Smooth muscle cell of the brain vasculature (primary cell): ENCODE measurements at places on chromosomes 6 and 20.

GRCh38 chr6:151069641-151070040 is 170.1 kb upstream of the AKAP12 start:
- DNase-seq: no peak

DNA sequence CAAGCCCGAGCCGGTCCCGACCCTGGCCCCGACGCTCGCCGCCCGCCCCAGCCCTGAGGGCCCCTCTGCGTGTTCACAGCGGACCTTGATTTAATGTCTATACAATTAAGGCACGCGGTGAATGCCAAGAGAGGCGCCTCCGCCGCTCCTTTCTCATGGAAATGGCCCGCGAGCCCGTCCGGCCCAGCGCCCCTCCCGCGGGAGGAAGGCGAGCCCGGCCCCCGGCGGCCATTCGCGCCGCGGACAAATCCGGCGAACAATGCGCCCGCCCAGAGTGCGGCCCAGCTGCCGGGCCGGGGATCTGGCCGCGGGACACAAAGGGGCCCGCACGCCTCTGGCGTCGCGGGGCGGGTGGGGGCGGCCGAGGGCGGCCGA is 37.5 kb downstream of the YTHDF1 start:
- DNase-seq: no peak

- no peak for DNase-seq
Observed at GRCh38 chr6:34519971-34520644, 36.0 kb downstream of the SPDEF start.

DNA sequence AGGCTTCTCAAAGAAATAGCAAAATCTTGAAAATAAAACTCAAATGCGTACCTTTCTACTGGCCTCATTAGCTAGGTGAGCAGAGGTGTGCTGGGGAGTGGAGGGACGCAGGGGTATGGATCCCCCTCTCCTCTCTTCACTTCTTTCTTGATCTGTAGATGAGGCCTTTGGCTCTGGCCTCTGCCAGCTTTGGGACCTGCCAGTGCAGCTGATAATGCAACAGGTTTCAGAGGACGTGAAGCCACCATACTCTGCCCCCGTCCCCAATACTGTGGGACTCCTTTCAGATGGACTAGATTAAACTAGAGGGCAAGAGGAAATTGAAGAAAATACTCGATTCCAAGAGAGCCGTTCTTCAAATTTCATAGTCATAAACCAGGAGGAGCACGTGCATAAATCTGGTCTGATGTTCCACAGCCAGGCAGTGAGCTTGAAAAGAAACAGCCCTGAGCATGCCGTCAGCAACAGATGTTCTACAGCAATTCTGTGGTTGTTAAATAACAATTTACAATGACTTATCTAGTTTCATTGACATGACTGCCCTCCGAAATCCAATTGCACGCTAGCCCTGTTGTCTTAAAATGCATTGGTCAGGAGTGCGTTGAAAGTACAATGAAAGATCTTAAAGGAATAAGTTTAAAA is 245.3 kb upstream of the FOXQ1 start:
- DNase-seq: no peak

DNA sequence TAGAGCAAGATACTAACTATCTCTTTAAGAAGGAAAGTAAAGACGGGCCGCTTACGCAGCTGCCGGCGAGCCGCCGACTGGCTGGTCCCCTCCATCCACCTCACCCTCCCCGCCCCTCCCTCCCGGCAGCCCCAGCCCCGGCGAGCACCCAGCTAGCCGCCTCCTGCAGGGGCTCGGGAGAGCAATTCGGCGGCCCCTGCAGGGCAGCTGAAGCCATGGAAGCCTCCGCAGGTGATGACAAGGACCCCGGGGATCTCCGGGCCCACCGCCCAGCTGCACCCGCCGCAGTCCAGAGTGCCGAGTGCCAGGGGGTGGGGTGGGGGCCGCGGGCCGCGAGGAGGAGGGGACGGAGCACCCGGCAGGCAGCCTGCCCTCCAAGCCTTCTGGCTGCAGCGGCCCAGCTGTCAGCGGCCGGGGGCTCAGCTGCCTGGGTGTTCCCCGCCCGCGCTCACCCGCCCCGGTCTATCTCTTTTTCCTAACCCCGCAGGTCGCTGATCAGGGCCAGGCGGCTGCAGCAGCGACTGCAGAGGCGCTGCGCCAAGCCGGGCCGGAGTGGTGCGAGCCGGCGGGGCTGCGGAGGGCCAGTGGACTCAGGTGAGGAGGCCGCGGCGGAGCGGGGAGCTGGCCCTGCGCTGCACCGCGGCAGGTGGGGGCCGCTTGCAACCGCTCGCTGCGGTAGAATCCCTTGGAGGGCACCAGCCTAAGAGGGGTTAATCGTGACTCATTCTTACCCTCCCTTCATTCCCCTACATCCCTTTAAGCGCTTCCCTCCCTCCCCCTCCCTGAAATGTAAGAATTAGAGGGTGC is at the start of gene SNPH:
Gene SNPH (plus strand): TSS at position 128 of the 807 bp plus-strand sequence. CDS start 29,946 bp downstream, outside the sequence.
- DNase-seq: peak; percentile 17

DNA sequence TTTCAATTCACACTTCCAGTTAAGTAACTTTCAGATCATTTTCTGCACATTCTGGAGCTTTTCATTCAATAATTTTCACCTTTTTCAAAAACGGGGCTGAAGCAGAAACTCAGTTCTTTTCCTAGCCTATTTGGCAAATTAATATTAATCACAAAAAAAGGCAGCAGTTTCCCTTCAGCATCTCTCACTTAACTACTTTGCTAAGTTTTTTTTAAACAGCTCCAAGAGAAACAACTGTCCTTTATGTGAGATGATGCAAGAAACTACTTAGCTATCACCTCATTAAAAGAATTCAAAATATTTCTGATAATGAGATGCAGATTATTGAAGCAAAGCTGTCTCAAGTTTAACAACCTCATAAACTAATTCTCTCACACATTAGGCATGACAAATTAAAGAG is 11.8 kb downstream of the CASS4 start:
- no peak for DNase-seq

- DNase-seq: no peak
Observed at GRCh38 chr20:25525295-25525694, 60.0 kb downstream of the NINL start.

DNA sequence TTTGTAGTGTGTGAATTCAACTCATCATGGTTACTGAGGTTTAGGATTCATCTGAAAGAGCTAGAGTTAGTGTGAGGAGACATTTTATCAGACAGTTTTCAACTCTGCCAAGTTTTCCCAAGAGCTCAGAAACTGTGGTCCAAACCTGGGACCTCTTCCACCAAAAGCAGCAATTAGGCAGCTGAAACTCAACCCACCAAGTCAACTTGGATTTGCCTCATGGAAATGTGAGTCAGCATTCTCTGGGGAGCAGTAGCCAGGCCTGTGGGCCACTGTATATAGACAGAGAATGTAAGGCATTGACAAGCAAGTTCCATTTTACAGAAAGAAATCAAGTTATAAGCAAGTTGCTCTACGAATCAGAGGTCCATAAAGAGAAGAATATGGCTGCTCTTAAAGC is 178.8 kb upstream of the HDDC2 start:
- DNase-seq: no peak

- no peak for DNase-seq
Observed at GRCh38 chr6:169495601-169496000, 206.2 kb downstream of the WDR27 start.

DNA sequence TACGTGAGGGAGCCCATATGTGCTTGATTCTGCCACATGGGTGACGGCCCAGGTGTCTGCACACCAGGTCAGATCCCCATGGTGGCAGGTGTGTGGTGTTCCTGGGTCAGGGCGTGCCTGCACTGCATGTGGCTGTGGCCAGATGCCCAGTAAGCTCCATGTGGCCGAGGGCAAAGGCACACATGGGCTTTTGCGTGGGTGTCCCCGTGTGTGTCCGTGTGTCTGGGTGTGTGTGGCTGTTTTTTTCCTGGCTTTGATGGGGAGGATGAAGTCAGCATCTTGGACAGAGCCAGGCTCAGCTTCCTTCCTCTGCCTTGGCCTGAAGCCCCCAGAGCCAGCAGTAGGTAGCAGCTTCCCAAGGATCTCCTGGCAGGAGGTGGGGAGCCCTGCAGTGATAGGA is 1.5 kb upstream of the TNXB start:
- DNase-seq: no peak

GRCh38 chr20:62359043-62359490 is 8.0 kb downstream of the LAMA5 start:
- DNase-seq: no peak

DNA sequence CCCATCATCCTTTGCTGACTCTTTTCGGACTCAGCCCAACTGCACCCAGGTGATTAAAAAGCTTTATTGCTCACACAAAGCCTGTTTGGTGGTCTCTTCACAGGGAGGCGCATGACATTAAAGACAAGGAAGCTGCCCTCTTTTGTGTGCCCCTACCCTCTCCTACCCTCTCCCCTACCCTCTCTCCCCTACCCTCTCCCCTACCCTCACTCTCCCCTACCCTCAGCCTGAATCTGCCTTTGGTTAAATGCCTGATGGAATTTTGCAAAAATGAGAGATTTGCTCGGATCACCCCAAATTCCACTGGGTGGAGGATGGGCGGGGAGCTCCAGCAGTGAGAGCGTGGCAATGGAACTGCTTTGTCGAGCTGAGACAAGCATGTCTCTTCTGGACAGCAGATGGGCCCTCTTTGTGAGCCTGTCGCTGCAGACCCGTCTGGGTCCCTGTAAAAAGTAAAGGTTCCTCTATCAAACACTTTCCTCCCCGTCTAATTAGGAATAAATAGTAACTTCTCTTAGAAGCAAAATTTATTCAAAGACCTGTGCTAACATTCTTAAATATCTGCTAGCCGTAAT is 76.4 kb upstream of the MLN start:
- DNase-seq: no peak

GRCh38 chr6:16789329-16790038 is 28.2 kb upstream of the ATXN1 start:
- DNase-seq: no peak

- DNase-seq: no peak
Observed at GRCh38 chr6:11096109-11096508, 2.5 kb downstream of the SMIM13 start.

- DNase-seq: no peak
Observed at GRCh38 chr6:37188962-37189510, 19.1 kb downstream of the PIM1 start.

DNA sequence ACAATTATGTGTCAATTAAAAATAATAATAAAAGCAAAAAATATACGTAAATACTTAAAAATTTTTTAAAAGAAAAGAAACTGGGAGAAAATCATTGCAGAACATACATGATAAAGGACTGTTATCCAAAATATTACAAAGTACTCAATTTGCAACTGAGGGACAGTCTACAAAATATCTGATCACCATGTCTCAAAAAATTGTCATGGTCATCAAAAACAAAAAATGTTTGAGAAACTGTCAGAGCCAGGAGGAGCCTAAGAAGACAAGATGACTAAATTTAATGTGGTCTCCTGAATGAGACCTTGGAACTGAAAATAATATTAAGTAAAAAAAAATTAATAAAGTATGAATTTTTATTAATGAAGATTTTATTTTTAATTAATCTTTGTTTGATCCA is 43.5 kb downstream of the DTNBP1 start:
- no peak for DNase-seq

- no peak for DNase-seq
Observed at GRCh38 chr6:52157301-52157941, 28.8 kb upstream of the IL17A start.

DNA sequence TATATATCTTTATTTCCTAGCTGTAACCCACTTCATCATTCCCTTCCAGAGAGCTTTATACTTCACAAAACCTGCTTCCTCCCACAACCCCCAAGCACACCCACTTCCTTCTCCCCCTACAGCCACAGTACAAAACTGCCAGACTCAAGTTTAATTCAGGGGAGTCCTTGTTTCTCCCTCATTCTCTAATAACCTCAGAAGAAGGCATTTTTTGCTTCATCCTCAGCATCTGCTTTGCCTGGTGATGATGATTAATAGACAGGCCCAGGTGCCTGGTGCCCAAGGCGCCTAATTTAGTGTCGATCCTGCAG is 414.3 kb downstream of the KIF16B start:
- no peak for DNase-seq

- DNase-seq: no peak
Observed at GRCh38 chr6:31708224-31708623, 1.6 kb downstream of the LY6G6F start.

GRCh38 chr6:38555606-38556005 is 84.1 kb downstream of the BTBD9 start:
- DNase-seq: no peak

DNA sequence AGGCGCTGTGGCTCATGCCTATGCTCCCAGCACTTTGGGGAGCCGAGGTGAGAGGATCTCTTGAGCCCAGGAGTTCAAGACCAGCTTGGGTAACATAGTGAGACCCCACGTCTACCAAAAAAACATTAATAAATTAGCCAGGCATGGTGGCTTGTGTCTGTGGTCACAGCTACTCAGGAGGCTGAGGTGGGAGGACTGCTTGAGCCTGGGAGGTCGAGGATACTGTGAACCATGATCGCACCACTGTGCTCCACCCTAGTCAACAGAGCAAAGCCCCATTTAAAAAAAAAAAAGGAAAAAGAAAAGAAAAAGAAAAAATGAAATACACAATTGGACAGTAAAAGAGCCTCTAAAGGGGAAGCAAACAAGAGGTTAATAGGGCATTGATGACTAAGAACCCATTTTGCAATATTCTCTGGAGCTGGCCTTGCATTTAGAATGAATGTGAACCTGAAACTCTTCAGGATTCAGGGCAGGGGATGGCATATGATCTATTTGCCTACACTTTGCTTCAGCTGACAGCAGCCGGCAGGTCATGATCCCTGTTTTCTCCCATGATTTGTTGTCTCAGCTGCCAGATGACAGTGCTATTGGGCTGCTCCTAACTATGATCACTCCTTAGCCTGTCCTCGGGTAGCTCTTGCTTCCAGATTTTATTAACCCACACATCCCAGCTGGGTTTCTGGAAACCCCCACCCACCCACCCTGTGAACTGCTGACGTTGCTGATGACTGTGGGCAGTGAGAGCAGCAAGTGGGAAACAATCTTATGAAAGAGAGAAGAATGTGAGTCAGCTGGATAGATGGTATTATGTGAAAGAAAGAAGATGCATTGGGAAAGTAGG is 83.8 kb upstream of the ELOVL5 start:
- DNase-seq: peak; percentile 90

DNA sequence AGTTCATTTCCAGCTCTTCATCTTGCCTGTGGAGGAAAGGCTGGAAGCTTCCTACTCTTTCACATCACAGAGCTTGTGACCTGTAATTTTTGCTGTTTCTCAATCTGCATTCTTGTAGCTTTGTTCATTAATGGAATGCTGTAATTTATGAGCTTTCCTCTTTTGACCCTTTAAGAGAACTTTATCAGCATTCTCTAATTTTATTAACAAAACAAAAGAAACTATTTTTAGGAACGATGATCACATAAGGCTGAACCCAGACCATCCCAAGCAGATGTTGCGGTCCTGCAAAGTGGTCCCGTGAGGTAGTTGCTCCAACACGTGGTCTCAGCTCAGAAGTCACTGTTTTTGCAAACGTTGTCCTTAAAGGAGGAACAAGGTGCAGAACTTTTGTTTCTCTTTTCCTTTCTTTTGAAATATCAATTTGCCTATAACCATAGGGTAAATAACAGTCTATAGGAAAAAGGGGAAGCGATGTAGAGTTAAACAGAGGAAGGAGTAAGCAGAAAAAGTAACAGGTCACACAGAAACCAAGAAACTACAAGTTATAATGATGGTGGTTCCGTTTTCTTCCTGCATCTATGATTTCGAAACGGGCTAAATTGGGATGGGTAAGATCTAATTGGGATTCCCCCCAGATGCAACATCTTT is 121.3 kb upstream of the PHACTR1 start:
- no peak for DNase-seq

GRCh38 chr6:22929311-22929985 is 360.1 kb downstream of the HDGFL1 start:
- DNase-seq: no peak

GRCh38 chr20:56750430-56750829 is 121.3 kb downstream of the TFAP2C start:
- no peak for DNase-seq
